ENCODE measurements at places on chromosomes 11 and 22. TPM values are rescaled to one million over a fixed set of nuclear protein-coding genes. Genes with fewer than 3 reads are reported as not detected.

Gene ANO5
- total RNA-seq, result 4.8 TPM

Gene ANKK1
- 2.2 TPM for total RNA-seq

Gene TENM4
- 11.4 TPM for total RNA-seq

Gene GAL3ST1
- total RNA-seq, result 18.5 TPM

Gene KIAA1671
- 28.6 TPM for total RNA-seq

Gene BATF2
- 0.94 TPM for total RNA-seq

Gene TRIM66
- total RNA-seq, result 49.6 TPM

Gene TH
- total RNA-seq, result 1.1 TPM

Gene HTATIP2
- 20.7 TPM for total RNA-seq

Gene SYT8
- total RNA-seq, result 2.7 TPM

Gene GAB2
- 9.2 TPM for total RNA-seq

Gene OR4S2
- not detected for total RNA-seq

Gene MS4A6E
- total RNA-seq, result 31.4 TPM

Gene CABP4
- total RNA-seq, result 0.87 TPM

Gene SOX6
- total RNA-seq, result 52.3 TPM

DNA sequence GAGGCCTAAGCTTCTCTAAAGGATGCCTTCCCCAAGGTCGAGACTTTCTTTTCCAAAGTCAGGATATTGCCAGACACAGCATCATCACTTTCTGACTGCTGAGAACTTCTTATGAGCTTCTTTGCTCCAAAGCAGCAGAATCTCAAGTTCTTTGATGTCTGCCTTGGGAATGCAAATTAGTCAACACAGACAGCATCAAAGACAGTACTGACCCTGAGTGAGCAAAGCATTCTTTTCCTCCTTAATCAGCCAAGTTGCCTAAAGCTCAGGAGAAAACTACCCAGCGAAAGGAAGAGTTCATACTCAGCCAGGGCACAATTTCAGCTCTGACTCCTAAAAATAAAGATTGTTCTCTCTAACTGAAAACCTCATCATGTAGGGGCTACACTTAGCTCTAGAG, 98.0 kb downstream of the SLC36A4 start:
- DNase-seq, result no peak

GRCh38 chr11:123302751-123303195, 107.7 kb upstream of the CLMP start:
- DNase-seq, result no peak

GRCh38 chr11:9251311-9251710, 13.8 kb downstream of the DENND5A start:
- DNase-seq, result no peak

DNA sequence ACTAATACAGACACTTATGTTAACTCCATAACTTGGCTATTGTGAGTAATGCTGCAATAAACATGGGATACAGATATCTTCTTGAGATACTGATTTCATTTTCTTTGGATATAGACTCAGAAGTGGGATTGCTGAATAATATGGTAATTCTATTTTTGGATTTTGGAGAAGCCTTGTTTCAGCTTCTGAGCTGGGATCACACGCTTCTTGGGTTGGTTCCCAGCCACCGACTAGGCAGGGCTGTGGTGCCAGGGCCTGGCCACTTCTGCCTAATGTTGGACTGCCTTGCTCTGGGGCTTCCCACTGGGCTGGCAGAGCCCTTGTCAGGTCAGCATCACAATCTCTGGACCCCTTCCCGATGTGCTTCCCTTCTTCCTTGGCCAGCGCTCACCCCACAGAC, 14.0 kb upstream of the MCHR1 start:
- peak; percentile 48 for DNase-seq

GRCh38 chr11:117547195-117547850, 219.7 kb downstream of the CEP164 start:
- no peak for DNase-seq

DNA sequence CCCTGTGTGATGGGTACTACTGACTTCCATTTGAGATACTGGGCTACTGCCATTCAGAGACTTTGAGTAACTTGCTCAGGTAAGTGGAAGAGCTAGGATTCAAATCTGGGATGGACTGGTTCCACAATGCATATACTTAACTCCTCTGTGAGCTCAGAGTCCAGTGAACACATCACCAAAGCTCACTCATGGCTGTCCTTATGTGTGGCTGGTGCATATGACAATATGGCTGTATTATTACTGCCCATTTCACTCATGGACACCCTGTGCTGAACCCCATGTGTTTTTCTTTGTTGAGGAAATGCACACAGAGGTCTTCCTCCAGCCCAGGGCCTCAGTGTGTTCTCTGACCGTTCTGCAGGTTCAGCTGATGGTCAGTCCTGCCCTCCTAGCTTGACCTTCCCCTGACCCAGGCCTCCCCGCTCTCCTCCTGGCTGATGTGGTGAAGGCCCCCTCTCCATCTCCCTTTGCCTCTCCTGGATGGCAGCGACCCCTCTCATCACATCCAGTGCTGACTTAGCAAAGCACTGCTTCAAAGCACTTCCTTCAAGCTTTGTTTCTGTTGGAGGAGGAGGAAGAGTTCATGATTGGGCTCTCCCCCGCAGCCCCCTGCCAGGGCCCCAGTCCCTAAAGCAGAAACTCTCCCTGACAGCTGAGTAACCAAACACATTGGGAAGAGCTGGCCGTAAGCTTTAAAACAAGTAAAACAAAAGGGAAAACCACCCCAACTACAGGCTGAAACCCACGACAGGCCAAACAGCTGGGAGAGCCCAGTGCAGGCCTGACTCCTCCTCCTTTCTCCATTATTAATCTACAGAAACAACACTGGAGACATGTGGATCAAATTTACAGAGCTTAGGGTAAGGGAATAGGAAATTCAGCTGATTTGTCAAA, 101.2 kb downstream of the NAT10 start:
- no peak for DNase-seq

GRCh38 chr11:7423946-7424345, 61.4 kb upstream of the OLFML1 start:
- DNase-seq, result no peak

GRCh38 chr11:123544631-123545375, 109.6 kb downstream of the SCN3B start:
- peak; percentile 61 for DNase-seq

DNA sequence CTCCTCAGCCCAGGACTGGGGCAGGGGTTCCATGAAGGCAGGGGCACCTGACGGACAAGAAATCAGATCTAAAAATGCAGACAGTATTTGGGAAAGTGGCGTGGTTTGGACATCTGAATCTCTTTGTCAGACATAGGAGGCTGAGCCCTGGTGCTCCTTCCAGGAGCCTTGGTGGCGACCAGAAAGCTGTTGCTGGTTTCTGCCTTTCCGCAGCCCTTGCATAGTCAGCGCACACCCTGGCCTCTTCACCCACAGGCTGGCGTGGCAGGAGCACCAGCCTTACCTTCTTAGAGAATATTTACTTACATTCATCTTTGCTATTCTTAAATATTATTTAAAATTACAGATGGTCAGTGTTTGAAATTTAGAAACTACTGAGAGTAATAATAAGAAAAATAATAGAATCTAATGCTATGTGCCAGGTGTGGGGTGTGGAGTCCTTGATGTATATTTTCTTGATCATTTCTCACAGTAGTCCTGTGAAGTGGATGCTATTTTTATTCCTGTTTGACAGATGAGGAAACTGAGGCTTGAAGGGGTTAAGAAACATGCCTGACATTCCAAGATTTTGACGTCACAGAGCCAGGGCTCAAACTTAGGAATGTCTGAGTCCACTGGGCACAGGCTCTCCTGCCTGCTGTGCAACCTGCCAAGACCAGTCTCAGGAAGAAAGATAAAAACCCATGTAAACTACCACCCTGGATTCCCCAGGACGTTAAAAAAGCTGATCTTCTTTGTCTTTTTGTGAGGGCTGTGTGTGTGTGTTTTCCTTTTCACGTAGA, 51.6 kb downstream of the TBC1D22A start:
- no peak for DNase-seq

DNA sequence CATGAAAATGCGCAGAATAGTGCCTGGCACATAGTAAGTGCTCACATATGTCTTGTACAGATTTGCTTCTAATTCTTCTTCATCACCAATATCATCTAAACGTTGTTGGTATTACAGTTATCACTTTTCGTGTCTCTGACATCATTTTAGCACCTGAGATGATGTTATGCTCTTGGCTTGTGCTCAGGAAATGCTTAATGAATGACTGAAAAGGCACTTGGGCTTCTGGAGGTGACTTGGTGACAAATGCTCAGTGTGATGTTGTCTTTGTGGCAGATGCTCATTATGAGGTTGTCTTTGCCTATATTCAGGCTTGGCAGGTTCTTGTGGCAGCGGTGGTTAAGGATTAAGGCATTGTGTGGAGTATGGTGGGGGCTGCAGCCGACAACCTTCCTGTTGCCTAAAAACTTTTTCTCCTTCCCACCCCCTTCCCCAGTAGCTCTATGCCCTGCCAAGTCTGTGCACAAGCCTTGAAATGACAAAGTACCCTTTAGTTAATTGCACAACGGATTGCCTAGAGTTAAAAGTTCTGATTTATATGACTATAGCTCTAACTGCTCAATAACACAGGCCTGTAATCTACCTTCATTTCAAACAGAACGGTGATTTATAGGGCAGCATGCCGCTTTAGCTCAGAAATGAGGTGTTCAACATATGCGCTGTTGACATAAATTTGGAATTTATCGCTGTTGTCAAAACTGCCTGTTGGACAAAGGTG, 82.5 kb downstream of the ZBTB16 start:
- DNase-seq, result no peak

- peak; percentile 49 for DNase-seq
Measured at GRCh38 chr22:27718186-27719035, 83.1 kb downstream of the MN1 start.

DNA sequence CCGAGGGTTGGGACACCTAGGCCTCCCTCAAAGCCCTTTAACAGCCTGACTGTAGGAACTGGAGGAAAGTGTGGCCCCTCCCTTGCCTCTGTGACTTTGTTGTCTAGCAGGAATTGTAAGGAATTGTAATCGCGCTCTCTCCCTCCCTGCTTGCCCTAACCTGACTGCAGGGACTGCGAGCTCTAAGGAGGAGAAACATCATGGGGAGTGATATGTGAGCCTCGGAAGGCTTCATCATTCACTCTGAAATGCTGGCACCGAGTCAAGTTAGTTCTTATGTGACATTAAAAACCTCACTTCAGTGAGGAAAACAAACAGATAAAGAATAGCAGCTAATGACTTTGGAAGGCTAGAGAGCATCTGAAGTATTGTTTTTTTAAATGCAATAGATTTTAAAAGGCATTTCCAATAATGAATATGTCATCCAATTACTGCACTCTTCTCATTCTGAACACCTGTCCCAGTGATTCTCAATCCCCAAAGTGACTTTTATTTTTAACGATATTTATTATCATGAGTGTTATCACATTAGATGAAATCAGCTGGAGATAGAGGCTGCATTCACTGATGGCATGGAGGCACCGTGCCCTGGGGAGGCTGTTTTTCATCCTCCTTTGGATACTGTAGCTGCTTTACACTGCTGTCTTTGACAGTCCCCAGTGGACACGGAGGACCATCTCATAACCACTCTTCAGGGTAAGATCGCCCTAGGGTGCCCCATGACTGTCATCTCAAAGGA, 58.5 kb upstream of the NTM start:
- DNase-seq, result no peak

GRCh38 chr11:88501541-88501940, 164.0 kb upstream of the CTSC start:
- DNase-seq, result no peak

GRCh38 chr22:20760084-20760483, 13.8 kb upstream of the SERPIND1 start:
- DNase-seq, result no peak

DNA sequence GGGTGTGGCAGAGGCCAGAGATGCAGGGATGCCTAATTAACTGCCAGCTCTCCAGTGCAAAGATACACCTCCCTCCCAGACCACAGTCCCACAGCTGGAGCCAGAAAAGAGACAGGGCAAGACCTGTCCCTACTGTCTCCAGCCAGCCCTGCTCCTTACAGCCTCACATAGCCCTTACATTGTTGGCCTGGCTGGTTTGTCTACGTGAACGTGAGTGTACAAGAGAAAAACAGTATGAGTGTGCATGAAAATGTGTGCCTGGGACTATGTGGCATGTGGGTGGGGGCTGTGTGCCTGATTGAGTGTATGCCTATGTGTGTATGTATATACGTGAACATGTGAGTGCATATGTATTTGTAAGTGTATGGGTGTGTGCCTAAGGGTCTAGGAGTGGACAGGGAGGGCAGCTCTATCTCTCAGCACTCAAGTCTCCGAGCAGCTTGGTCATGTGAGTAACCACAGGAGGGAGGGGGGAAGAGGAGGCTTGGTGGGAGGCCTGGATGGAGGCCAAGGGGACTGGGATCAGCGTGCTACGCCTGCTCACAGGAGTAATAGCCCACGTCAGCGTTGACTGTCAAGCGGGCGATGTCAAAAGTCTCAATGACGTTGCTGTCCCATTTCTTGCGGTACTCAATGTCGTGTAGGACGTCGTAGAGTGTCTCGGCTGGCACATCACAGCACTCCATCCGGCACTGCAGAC, 6.6 kb upstream of the ARAP1 start:
- peak; percentile 50 for DNase-seq

DNA sequence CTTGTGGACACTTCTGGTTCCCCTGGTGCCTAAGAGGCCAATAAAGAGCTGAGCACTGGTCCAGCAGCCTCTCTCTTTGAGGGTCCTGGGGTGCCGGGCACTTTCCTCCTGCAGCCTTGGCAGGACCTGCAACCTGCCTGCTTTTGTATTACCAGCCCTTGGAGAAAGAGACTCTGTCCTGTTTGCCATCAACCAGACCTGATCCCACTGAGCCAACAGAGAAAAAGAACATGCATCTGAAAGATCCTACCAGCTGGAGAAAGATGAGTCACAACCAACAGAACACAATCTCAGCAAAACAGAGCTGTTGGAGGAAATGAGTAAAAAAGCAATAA, 321.0 kb downstream of the DDX10 start:
- DNase-seq, result no peak

- DNase-seq, result peak; percentile 78
Measured at GRCh38 chr11:8056810-8057463, 24.1 kb upstream of the TUB start.

GRCh38 chr11:62372871-62373270, 35.6 kb downstream of the ASRGL1 start:
- no peak for DNase-seq

GRCh38 chr11:103871923-103872551, 164.4 kb upstream of the DDI1 start:
- DNase-seq, result no peak

- no peak for DNase-seq
Measured at GRCh38 chr11:115208808-115209259, 295.4 kb downstream of the CADM1 start.

DNA sequence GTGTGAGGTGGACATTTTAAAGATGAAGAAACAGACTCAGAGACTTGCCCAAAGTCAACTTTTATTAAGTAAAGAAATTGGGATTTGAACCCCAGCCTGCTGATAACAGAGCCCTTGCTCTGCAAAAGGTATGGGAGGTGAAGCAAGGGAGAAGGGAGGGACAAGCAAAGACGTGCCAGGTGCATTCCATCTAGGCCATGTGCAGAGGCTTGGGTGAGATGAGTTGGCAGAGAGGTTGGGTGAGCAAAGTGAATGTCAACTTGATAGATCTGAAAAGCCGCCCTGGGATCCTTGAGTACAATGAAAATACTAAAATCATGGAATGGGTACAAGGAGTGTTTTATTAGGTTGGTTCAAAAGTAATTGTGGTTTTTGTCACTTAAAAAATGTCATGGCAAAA, 341.3 kb downstream of the CADM1 start:
- no peak for DNase-seq

GRCh38 chr11:116576526-116576925, 196.3 kb downstream of the BUD13 start:
- no peak for DNase-seq
